ENCODE measurements at places on chromosomes 6 and 20.

- no peak for DNase-seq
Observed at GRCh38 chr6:53378208-53378607, 29.5 kb upstream of the ELOVL5 start.

GRCh38 chr20:9838378-9839295, at the start of gene PAK5:
Gene PAK5, minus strand, starts transcription at chr20:9839076. Its CDS starts 194,748 bp downstream, at chr20:9644328.
- no peak for DNase-seq

DNA sequence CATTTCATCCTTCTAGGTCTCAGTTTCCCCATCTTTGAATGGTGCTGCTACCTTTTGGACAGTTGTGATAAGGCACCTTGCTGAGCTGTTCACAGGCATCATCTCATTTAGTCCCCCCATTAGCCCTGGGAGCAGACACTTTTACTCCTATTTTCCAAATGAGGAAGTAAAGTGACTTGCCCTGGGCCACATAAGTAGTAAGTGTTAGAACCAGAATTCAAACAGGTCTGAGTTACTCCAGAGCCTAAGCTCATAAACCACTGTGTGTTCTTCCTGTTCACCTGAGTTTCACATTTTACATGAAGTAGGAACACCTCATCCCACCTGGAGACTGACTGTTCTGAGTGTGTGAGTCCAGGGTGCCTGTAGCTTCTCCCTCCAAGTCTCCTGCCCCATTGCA, 43.5 kb upstream of the EPB41L1 start:
- DNase-seq: no peak

DNA sequence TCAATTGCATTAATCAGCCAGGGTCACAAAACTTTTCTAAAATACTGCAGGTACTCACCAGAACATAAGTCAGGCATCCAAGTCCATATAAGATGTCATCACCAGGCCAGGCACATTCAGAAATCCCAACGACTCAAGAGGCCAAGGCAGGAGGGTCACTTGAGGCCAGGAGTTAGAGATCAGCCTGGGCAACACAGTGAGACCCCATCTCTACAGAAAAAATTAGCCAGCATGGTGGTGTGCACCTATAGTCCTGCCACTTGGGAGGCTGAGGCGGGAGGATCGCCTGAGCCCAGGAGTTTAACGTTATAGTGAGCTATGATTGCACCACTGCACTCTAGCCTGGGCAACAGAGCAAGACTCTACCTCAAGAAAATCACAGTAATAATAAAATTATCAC, 278.4 kb upstream of the PLN start:
- no peak for DNase-seq

DNA sequence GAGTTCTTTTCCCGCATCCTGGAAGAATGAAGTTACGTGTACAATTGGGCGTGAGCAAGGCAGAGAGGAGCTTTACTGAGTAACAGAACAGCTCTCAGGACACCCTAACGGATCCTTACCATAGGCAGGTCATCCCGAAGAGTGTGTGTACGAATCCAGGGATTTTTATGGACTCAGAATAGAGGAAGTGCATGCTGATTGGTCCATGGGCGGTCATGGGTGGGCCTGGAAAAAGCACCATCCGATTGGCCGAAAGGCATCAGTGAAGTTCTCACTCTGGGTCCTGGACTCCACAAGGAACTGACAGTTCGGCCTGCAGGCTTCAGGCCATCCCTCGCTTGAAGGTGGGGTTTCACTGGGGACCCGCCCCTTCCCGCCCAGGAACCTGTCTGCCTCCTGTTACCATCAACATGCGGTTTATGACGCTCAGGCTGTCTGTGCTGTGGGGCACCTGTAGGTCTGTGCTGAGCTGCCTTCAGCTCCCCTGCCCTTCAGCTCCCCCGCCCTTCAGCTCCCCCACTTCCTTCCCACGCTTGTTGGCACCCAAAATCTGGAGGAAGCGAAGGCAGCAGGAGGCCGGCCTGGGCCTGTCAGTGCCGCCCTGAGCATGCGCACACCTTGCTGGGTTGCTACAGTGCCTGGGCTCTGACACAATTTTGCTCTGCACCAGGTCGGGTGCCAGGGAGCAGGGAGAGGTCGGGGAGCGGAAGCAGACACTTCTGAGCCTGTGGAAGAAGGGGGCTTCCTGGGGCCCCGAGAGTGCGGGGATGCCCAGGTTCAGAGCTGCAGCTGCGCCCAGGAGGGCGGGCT, 57.9 kb upstream of the MANEA start:
- DNase-seq: no peak

GRCh38 chr20:59518881-59519706, 85.2 kb upstream of the PHACTR3 start:
- DNase-seq: no peak

DNA sequence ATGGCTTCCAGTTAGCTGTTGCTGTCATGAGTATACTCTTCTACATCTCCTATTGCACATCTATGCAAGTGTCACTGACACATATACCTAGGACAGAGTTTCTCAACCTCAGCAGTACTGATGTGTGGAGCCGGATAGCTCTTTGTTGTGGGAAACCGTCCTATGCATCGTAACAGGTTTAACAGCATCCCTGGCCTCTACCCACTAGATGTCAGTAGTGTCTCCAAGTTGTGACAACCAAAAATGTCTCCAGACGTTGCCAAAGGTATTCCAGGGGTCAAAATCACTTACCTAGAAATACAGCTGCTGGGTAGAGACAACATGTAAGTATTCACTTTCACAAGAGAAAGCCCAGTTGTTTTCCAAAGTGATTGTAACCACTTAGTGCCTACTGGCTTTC, 637.6 kb downstream of the RNF144B start:
- DNase-seq: no peak

DNA sequence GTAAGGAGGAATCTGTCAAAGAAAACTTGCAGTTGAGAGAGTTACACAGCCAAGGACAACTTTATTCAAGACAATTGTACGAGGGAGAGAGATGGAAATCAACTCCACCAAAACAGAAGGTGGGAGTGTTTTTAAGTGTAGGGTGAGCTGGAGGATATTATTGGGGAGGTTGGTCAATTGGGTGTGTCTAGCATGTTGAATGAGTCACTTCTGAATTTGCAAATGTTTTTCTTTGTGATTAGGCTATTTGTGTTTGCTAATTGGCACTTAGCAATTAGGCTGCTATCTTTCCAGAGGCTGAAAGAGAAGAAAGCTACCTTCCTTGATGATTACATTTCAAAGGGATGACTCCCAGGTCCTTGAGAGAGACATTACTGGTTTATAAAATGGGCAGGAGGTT, 441.1 kb downstream of the MEI4 start:
- DNase-seq: no peak

DNA sequence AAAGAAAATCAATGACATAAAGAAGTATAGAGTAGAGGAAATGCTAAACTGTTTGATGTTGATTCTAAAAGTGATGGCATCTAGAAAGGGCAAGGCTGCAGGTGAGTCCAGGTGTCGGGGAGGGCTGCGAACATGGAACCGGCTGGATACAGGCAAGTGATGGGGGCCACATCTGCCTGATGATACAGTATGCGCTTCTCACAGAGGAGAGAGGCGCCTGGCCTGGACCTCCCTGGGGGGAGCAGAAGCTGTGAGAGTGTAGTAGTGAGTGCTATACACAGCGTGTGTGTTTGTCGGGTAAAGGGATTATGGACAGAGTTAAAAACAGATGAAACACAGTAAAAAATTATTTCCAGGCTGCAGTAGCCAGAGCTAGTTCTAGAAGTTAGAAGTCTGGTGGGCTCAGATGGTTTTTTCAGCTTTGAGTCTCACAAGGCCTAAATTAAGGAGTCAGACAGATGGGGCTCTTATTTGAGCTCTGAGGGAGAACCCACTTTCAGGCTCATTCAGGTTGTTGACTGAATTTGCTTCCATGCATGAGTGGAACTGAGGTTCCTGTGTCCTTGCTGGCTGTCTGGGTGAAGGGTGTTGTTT, 195.8 kb upstream of the ARG1 start:
- DNase-seq: no peak

DNA sequence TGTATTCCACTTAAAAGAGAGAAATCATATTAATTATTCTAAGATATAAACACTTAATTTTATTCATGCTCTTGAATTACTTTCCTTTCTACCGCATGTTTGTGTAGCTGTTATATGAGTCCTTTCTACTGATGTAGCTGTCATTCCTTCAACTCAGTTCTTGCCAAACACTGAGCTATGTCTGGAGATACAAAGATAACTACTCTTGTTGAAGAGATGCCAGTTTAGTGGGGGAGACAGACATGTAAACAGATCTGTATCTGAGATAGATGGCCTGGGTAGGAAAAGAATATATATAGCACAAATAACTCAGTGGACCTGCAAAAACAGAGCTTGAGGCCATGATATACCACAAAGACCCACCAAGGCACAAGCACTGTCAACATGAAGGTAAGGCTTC, 157.3 kb downstream of the BTBD9 start:
- DNase-seq: no peak

Data from stimulated activated CD4-positive, alpha-beta T cell treated with anti-CD3 and anti-CD28 coated beads, Interleukin-1b, Interleukin-23, amount 100 ng/mL, for 1 hour (primary cell).